ENCODE measurements at places on chromosomes 3 and 15. TPM values are rescaled to one million over a fixed set of nuclear protein-coding genes. Genes with fewer than 3 reads are reported as not detected.
A peak's percentile ranks its signal among the peaks of the same experiment; 100 is the strongest.

DNA sequence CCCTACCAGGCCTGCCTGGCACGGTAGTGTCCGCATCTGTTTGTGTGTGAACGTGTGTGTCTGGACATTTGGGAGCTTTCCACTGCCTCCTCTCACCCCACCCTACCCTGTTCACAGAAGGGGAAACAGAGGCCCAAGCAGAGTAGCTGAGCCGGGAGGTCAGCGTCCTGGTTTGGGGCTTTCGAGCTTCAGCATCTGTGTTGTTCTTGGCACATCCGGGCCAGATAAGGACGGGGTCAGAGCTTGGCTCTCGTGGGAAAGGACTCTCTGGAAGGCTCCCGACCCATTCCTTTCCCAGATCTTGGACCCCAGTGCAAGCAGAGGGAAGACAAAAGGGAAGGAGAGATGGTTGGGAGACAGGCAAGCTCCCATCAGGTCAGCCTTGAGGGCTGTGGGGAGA, 6.3 kb upstream of the PTH1R start:
- no peaks in the 10 kb centered on the region for H3K36me3 ChIP-seq
- peaks cover 4% of the 10 kb centered on the region for H3K27me3 ChIP-seq
- H3K4me3 ChIP-seq: no peak overlapping the region
- H3K4me1 ChIP-seq: peaks cover 40% of the 10 kb centered on the region

MUSTN1 gene
- 1.8 TPM for total RNA-seq

ITIH1 gene
- total RNA-seq: 8.0 TPM

DNA sequence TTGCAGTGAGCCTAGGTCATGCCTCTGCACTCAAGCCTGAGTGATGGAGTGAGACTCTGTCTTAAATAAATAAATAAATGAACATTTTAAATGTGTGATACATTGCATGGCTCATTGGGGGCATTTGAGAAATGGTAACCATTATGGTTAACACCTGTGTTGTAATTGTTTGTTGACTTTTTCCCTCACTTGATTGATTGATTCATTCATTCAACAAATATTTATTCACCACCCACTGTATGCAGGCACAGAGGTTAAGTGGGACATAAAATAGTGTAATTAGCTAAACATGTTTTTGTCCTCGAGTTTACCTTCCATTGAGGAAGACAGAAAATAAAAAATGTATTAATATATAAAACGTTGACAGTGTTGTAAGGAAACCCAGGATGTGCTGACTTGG, 127.1 kb upstream of the ANKRD28 start:
- no peak overlapping the region for H3K27ac ChIP-seq
- no peaks in the 10 kb centered on the region for H3K4me1 ChIP-seq
- no peaks in the 10 kb centered on the region for H3K36me3 ChIP-seq
- DNase-seq: no peak
- no peak overlapping the region for H3K4me3 ChIP-seq

RTP4 gene
- total RNA-seq: 2.8 TPM

- no peak for DNase-seq
- peaks cover 40% of the 10 kb centered on the region for H3K4me1 ChIP-seq
- H3K27me3 ChIP-seq: no peaks in the 10 kb centered on the region
- peak overlapping the region; percentile 29 for H3K4me3 ChIP-seq
- H3K27ac ChIP-seq: peak overlapping the region; percentile 75
These were observed 339.7 kb downstream of the MECOM start for GRCh38 chr3:169323578-169324451.

DNA sequence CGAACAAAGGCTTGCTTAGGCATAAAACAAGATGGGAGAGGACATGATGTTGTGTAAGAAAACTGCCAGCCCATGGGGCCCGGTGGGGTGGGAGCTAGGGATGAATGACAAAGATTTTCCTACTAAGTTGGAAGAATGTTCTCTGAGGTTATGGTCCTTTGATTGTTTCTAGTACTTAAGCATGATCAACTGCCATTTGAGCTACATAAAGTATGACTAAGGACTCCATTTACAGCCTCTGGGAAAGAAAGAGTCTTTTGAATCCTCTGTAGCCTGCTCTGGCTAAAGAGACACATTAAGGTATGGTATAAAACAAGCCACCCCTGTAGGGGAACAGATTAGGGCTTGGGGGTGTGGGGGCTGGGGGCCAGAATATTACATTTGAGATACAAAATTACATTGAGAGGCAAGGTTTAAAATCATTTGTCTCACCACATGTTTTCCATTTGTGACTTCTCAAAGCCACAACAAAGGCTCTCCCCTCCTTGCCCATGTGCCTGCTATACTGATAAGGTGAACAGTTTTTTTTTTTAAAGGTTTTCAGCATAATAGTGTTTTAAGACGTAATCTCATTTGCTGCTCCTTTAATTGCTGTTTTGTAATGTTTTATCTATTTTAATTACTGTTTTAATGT, 323.4 kb downstream of the CHST2 start:
- peaks cover 14% of the 10 kb centered on the region for H3K4me1 ChIP-seq
- no peak overlapping the region for H3K27ac ChIP-seq
- no peak overlapping the region for H3K4me3 ChIP-seq
- H3K27me3 ChIP-seq: no peaks in the 10 kb centered on the region
